ENCODE measurements at places on chromosomes 2 and 18. TPM values are rescaled to one million over a fixed set of nuclear protein-coding genes. Genes with fewer than 3 reads are reported as not detected.

The SLC14A1 gene
- 0.19 TPM for polyA plus RNA-seq

The LYPD6B gene
- not detected for polyA plus RNA-seq

The CABYR gene
- polyA plus RNA-seq = not detected

The TXNL1 gene
- 72.6 TPM for polyA plus RNA-seq

- DNase-seq = no peak
Observed at GRCh38 chr2:143177096-143177786, 48.0 kb downstream of the ARHGAP15 start.
